ENCODE measurements at places on chromosomes 2 and 18. TPM values are rescaled to one million over a fixed set of nuclear protein-coding genes. Genes with fewer than 3 reads are reported as not detected.

Gene CXCR4
- 2.6 TPM for total RNA-seq

Gene TDRD15
- total RNA-seq, result not detected

Gene CCL20
- 14.0 TPM for total RNA-seq

Gene CRYGC
- total RNA-seq, result not detected

Gene POTEC
- not detected for total RNA-seq

Gene TEX44
- total RNA-seq, result not detected

Gene CD8A
- not detected for total RNA-seq

Gene HMSD
- 0.78 TPM for total RNA-seq

Gene FRZB
- 0.52 TPM for total RNA-seq

Gene ACOXL
- total RNA-seq, result not detected

Gene ARHGEF4
- 7.4 TPM for total RNA-seq

Gene L3MBTL4
- total RNA-seq, result 0.24 TPM

Gene MC4R
- total RNA-seq, result not detected

Gene SLC5A7
- not detected for total RNA-seq

Gene FAM124B
- 0.26 TPM for total RNA-seq

Gene CRYGA
- total RNA-seq, result not detected

Gene UCN
- total RNA-seq, result 1.0 TPM

Gene GPR155
- total RNA-seq, result 2.2 TPM

Gene FAM237A
- not detected for total RNA-seq

Gene ECEL1
- total RNA-seq, result not detected

Gene PSMA8
- not detected for total RNA-seq

Gene CETN1
- total RNA-seq, result not detected

Gene SEPTIN10
- 51.9 TPM for total RNA-seq

Gene OSR1
- total RNA-seq, result 18.8 TPM

Gene FBXO15
- total RNA-seq, result not detected

Gene TUBB8B
- not detected for total RNA-seq

Gene SMYD1
- not detected for total RNA-seq

Gene KIF1A
- 2.7 TPM for total RNA-seq

Gene IL36A
- total RNA-seq, result not detected

Gene HAAO
- total RNA-seq, result 2.7 TPM

Gene GPR35
- total RNA-seq, result not detected

Gene PCARE
- not detected for total RNA-seq

Gene RFTN2
- 4.5 TPM for total RNA-seq

Gene THADA
- total RNA-seq, result 14.7 TPM

Gene DNAH7
- total RNA-seq, result 1.3 TPM

Gene DSG1
- total RNA-seq, result not detected

Gene INO80D
- total RNA-seq, result 5.2 TPM

Gene C2orf80
- not detected for total RNA-seq

Gene TMEM178A
- total RNA-seq, result 1.8 TPM

Gene LYPD6B
- 0.13 TPM for total RNA-seq

Gene TEKT4
- not detected for total RNA-seq

Gene VWC2L
- total RNA-seq, result not detected

Gene ZC3H6
- total RNA-seq, result 6.8 TPM

Gene SOWAHC
- total RNA-seq, result 16.3 TPM

Gene WDR7
- 9.8 TPM for total RNA-seq

Gene VSNL1
- total RNA-seq, result not detected

Gene ANKRD36C
- 12.1 TPM for total RNA-seq

Gene DNPEP
- 48.9 TPM for total RNA-seq

Gene PAIP2B
- total RNA-seq, result 0.52 TPM

Gene FABP1
- not detected for total RNA-seq
